ENCODE measurements at places on chromosomes 4 and X.

- DNase-seq, result peak; percentile 52
Measured at GRCh38 chr4:76179398-76180318, 31.5 kb upstream of the NUP54 start.

GRCh38 chrX:105765691-105766090, 56.6 kb upstream of the NRK start:
- DNase-seq, result no peak

- DNase-seq, result no peak
Measured at GRCh38 chrX:153551135-153551534, 33.7 kb downstream of the ATP2B3 start.

DNA sequence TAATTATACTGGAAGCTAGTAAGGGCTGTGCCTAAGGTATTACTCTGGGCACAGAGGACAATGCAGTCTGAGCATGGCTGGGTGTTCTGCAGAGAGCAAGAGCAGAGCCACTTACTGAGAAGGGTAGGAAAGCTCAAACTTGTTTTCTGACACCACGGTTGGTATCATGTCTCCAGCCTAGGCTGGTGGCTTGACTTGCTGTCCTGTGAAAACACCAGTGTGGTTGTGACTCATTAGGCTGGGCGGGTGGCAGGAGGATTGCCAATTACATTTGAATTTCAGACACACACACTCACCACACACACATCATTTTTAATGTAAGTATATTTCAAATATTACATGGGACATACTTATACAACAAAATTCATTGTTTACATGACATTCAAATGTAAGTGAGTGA, 19.7 kb upstream of the MTM1 start:
- DNase-seq, result no peak

DNA sequence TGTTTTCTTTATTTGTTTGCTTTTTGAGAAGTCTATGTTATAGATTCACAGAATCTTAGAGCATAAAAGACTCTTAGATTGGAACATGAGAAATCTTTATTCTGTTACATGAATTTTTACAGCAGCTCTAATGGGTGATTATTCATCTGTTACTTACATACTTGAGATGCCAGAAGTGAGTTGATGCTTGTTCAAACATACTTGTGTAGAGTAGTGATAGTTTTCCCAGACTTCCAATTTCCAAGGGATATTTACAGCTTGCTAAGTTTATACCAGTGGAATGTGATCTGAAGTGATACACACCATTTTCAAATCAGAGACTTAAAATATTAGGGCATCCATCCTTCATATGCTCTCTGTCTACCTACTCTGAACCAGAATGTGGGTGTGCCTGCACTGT, 252.9 kb upstream of the SMIM31 start:
- DNase-seq, result no peak

- no peak for DNase-seq
Measured at GRCh38 chrX:132169554-132169953, 41.7 kb upstream of the FRMD7 start.

GRCh38 chrX:38379088-38379487, 26.7 kb downstream of the OTC start:
- DNase-seq, result no peak

GRCh38 chr4:137069473-137069872, 462.8 kb downstream of the PCDH18 start:
- DNase-seq, result no peak

DNA sequence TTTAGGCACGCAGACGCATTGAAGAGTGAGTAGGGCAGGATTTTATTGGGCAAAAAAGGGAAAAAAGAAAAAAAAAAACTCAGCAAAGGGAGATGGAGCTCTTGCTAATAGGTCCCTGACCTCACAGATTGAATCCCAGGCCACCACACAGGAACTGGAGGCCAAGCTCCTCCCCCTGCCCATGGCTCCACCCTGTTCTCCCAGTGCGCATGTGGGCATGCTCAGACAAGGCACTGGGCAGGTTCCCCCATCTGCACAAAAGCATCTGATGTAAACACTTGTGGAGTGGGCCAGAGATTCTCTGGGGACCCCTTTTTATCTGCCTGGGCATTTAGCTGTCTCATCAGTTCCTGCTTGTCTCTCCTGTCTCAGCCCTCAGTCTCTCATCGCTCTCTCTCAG, 9.5 kb downstream of the FRMD7 start:
- no peak for DNase-seq

DNA sequence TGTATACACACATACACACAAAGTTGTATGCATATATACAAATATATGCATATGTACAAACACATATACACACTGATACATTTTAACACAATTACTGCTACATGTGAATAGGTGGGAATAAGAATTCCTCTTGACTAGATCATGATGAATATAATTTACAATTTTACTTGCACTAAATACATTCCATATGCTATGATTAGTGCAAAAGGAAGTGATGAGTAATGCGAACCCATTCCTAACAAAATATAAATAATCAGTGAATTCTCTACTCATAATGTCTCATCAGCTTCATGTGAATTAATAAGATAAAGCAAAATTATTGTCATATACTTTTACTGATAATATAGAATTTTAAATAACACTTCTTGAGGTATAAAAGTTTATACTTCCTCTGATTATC, 1077.3 kb upstream of the PCDH10 start:
- no peak for DNase-seq

DNA sequence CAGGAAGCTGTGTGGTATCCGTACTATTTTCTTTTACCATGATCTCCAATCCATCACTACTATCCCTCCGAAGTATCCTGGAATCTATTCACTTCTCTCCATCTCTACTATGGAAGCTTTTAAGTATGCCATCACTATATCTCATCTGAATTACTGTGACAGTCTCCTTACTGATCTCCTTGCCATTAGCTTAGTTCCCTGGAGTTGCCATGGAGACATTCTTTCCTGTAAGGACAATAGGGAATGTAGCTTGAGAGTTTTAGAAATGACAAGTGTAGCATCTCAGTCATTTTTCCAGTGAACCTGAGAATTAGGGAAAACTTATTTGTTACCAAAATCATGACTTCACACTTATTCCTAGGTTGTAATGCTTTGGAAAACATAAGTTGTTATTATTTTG, 86.3 kb downstream of the HPGD start:
- DNase-seq, result no peak

- DNase-seq, result no peak
Measured at GRCh38 chrX:39514801-39515200, 583.0 kb downstream of the BCOR start.

DNA sequence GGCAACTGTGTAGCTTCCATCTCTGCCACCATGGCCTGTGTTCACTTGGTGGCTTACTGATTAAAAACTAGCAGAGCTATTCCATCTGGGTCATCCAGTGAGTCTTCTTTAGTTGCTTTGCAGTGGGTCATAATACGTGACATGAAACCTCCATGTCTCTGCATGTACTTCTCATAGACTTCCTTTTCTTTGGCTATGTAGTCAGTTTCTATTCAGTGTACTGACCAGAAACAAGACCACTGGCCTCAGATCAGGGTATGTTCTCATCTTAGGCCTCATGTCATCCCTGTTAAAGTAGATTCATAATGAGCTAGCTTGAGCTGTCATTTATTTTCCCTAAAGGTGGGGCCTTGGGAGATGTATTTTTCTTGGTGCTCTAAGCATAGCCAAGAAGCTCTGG, 195.2 kb downstream of the CCNG2 start:
- no peak for DNase-seq

GRCh38 chrX:16993791-16994318, 47.4 kb downstream of the REPS2 start:
- DNase-seq, result no peak

DNA sequence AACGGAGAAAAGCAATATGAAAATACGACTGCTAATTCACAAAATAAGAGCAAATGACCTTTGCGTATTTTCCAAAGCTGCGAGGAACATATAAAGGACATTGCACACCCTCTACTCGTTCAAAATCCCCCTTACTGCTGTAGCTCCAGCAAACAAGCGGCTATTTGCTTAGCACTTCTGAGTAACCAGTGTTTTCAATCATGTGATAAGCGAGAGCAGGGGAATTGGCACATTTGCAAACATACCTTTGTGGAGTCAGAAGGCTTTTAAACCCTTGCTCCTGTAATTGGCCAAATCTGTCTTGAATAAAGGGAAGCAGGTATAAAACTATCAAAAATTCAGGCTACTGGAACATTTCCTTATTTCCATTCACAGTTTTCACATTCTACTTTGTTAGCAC, 610.2 kb downstream of the UBE2NL start:
- no peak for DNase-seq

GRCh38 chr4:151518359-151518758, 109.4 kb downstream of the FHIP1A start:
- no peak for DNase-seq

- DNase-seq, result no peak
Measured at GRCh38 chrX:134679644-134680043, 21.4 kb upstream of the PLAC1 start.

DNA sequence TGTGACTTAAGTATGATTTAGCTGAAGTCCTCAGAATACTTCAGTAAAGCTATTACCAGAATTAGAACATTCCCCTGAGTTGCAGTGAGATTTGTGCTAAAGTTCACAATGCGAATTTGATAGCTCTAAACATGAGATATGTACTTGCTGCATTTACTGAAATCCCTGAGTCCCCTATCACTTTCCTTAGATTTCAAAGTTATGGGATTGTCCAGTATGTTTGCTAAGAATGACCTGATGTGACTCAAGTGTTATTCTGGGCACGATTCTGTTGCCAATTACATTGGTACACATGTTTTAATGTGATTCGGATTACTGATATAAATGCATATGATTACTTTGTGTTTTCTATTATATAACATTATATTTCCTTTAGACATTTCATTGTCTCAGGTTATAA, 91.3 kb upstream of the AMOT start:
- no peak for DNase-seq

GRCh38 chr4:38751341-38752010, 31.3 kb downstream of the TLR10 start:
- no peak for DNase-seq

DNA sequence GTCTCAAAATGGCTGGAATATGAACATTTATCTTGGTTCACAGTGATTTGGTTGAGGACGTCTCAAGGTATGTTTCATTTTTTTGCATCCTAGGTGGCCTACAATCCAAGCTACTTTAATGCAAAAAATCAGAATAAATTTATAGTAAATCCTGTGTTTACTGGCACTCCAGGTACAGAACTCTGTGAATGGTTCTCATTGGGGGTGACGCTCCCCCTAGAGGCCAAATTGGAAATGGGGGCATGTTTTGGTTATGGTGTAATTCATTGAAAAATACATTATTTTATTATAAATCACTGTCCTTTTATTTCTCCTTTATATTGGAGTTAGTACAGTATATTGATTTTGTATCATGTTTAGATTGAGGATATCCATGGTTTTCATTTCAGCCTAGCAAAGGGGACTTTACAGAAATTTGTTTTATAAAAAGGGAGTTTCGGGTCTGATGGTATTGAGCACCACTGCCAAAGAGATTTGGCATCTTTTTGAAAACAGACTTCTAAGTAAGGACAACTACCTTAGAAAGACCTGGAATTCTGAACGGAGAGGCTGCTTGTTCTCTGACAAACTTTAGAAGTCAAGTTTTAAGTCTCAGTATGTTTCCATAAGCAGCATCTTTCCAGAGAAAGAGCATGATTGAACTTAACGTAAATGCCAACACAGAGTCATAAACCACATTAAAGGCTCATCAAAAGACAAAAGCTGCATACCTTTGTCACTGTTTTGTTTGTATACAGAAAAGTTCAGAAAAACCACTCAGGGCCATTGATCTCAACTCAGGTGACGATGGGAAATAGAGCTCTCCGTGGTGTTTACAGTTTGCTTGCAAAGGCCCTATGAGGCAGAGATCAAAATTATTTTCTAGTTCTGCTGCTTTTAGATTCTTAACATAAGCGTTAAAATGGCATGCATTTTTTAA, 19.4 kb downstream of the MTM1 start:
- DNase-seq, result no peak

GRCh38 chr4:169200361-169201030, 70.3 kb downstream of the SH3RF1 start:
- no peak for DNase-seq

DNA sequence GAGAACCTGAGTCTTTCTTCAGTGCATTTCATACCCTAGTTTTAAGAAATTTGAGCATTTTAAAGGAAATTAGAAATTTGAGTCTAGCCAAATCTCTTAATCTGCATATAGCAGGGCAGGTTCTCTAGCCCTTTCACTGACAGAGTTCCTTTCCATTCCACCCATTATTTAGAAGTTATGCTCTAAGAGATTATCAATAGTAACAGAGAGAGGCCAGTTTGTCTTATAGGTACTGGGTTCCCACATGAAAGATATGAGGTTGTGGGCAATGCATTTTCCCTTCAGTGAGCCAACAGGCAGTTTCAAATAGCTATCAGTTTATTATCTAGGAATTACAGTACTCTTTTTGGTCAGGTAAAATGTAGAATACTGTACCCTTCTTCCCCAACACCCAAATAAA, 7.3 kb upstream of the GALNT7 start:
- DNase-seq, result no peak

- no peak for DNase-seq
Measured at GRCh38 chrX:9090766-9091165, 56.8 kb upstream of the FAM9B start.

- DNase-seq, result no peak
Measured at GRCh38 chr4:168655182-168655581, 158.3 kb downstream of the PALLD start.

DNA sequence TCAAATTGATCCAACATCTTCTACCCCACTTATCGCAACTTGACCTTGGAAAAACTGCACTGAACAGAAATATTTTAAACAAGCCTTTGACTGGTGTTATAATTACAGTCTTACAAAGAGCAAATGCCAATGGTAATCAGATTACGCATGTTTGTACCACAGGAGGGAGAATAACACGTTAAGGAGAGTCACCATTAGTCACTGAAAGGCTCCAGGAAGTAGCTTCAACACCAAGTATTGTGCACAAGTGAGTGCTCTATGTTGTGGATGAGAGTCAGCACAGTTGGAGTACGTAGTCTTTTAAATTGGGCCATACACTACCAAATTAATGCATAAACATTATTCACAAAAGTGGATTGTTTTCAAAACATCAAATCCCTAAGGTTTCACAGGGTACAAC, 1081.5 kb upstream of the TENM3 start:
- DNase-seq, result no peak

DNA sequence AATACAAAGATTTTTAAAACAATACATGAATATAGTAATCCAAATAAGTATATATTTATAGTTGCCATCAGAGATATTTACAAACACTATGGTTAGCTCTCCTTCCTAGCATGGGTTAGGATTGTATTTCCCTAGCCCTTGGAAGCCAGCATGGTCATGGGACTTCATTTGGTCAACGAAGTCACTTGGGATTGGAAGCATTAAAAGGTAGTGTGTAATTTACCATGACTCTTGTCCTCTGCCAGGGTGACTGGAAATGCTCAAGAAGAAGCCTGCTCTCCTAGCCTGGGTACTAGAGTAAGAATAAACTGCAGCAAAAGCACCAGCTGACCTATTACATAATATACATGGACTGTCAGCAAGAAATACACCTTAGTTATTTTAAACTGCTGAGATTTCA, 102.9 kb downstream of the COL25A1 start:
- no peak for DNase-seq

DNA sequence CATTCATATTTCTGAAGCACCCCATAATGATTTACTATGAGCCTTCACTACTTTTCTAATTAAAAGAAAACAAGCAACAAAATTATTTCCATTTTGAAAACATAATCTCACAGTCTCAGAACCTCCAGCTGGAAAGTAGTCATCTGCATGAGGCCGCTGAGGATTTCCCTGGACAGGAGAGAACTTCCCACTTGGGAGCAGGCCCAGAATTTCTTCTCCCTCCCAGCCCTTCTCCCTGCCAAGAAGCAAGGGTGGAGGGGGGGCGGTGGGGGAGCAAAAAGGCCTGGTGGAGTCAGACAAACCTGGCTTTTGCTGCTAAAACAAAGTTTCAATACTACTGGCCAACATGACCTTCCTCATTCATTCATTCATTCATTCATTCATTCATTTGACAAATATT, 167.3 kb downstream of the PJA1 start:
- DNase-seq, result no peak

Measured in activated CD8-positive, alpha-beta memory T cell treated with anti-CD3 and anti-CD28 coated beads for 1 hour (primary cell).